GM12891 (cell line): ENCODE measurements at places on chromosomes 3 and 15.

DNA sequence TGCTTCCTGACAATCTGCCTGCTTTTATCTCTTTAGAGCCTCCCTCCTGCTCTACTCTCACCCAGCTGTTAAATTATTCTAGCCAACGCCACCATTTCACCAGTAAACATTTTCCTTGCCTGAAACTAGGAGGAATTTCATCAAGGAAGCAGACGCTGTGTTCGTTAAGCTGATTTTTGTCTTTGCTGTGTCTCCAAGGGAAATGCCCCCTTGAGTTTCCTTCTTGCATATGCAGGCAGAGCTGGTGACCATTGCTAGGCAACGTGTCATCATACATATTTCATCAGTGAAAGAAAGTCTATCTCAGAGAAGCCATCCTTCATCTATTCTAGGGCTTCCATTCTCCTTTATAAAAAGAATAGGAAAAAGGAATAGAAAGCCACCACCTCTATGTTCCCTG lies 87.0 kb upstream of the ST8SIA2 start:
- DNase-seq = no peak

GRCh38 chr3:136617198-136617597 lies 135.0 kb downstream of the STAG1 start:
- DNase-seq = no peak

DNA sequence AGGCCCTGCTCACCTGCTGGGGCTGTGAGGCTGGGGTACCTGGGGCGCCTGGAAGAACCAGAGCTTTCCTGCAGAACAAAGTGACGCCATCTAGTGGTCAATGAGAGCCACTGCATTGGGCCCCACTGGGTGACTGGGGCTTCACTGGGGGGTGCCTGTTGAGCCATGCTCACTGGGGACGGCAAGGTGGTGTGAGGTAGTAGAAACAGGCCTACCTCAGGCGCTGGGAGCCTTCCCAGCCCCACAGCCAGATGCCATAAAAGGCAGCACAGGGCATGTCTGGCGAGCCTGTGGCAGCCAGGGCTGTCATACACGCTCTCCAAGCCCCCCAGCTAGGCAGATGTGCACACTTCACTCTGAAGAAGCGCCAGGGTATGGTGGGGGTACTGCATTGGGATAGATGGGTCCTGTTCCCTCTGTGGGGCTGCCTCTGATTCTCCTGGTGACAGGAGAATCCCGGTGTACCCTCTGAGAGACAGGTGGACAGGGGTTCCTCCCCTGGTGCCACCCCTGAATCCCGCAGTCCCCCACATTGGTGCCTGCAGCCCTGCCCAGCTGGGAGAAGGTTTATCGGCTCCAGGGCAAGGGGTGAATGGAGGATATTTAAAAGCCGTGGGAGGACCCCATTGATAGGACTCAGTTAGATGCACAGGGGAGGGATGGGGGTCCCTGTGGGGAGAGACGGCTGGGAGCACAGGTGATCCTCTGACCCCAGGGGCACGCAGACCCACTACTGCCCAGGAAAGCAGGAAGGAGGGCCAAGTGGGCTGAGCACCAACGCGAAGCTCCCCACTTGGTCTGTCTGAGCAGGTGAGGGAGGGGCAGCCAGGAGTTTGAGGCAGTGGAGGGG lies 178.8 kb downstream of the NSMCE3 start:
- DNase-seq = peak; percentile 62

GRCh38 chr15:63059075-63059474 lies 16.5 kb downstream of the TPM1 start:
- no peak for DNase-seq

GRCh38 chr3:108346301-108347227 lies 50.2 kb downstream of the HHLA2 start:
- no peak for DNase-seq

DNA sequence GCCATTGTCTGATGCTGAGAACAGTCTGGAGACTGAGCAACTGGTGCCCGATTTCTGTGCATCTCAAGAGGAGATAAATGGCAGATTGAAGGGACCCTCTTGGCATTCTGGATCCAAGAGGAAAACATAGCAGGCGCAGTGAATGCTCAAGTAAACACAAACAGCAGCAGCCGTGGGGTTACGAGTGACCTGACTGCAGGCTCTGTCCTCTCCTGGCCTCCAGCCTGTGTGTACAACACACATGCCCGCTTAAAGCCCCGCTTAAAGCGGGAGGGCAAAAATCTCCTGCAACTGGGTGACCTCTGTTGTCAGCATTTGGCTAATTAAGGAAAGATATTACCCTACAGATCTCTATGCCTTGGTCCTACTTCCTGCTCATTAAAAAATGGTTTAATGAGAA lies 120.5 kb downstream of the GREM1 start:
- DNase-seq = no peak

DNA sequence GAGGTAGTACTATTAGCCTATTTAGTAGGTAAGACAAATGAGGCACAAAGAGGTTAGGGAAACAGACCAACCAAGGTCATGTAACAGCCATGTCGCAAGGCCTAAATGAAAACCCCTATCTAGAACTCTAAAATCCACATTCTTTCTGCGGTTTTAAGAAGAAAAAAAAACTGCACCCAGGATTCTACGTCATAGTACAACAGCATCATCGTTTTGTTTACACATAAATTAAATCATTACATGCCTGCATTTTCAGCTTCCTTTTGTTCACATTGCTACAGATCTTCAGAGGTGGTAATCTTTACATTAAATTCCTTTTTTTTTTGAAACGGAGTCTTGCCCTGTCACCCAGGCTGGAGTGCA lies 548 bp upstream of the PSMD6 start:
- DNase-seq = no peak

GRCh38 chr3:187944390-187945179 lies 199.3 kb upstream of the BCL6 start:
- no peak for DNase-seq

DNA sequence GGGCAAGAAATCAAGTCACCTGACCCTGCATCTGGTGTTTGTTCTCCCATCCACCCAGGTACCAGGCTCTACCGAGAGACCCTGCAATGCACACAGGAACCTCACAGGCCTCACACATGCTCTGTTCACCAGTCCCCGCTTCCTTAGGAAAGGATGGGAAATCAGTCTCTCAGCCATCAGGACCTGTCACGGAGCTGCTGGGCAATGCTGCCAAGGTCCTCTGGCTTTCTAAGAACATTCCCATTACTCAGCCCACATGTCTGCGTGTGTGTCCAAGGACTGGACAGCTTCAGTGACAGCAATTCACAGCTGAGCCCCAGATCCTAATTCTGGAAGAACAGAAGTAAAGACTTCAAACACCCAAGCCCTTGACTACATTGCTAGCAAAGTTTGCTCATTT lies 6.5 kb upstream of the SRGAP3 start:
- no peak for DNase-seq

DNA sequence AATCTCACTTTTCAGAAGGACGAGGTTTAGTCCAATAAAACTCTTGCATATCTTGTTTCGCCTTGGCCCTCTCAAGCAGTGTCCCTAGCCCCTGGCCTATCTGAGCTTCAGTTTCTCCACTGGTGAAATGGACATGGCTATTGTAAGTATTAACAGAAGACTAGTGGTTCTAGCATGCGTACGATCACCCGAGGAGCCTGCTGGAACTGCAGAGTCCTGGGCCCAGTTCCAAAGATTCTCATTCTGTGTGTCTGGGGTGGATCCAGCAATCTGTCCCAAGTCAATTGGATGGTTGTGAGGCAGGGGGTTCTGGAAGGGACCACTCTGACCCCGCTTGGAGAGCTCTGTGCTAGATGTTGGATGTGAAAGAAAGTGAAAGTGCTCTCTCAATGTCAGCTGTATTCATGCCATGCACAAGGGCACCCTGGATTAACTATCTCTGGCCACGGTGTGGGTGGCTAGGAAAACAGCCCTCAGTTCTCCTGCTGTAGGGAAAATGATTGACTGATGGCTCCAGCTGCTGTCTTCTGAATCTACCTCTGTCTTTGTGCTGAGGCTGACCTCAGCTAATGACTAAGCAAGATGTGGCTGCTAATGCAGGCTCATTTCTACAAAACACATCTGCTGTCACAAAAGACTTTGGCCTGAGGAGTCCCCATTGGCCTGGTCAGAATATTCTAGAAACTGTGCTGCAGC lies 1.9 kb upstream of the PLA1A start:
- no peak for DNase-seq

GRCh38 chr3:184553385-184553784 lies 8.2 kb upstream of the EPHB3 start:
- no peak for DNase-seq

DNA sequence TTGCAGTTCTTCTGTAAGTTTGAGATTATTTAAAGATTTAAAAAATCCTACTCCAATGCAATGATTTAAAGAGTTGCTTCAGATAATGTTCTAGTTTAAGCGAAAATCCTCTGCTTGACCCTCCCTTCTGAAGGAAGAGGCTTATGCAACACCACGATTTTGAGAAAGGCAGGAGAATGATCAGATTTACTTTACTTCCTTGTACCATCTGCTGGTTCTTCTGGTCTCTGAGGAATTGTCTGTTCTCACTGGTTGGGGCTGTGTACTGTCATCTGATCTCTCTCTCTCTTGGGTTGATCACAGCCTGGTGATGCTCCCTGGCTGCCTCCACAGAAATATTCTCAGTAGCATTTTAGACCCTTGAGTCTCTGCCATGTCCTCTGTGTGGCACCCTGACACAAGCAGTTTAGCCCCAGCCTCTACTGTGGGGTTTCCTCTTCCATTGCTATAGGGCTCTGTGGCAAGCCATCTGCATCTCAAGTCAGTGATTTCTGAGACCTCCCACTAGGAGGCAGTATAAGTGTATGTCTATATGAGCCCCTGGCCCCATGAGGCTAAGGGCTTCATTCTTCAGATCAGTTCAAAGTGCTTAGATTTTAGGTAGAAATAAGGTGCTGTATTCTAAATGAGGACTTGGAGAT lies 50.8 kb upstream of the PLAAT1 start:
- DNase-seq = peak; percentile 10

DNA sequence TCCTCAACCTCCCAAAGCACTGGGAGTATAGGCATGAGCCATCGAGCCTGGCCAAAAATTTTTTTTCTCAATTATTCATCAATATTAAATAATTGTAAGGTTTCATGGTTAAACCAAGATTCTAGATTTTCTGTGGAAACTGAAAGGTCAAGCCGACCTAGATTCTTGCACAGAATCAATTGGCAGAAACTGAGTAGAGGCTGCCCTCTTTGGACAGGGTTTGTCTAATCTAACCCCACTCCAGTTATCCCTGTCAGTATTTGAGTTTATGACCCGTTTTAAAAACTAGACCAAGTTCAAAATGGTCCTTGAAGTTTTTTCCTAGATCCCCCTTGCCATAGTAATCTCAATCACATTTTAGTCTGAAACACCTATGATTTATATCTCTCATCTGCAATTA lies 8.6 kb upstream of the ADAM10 start:
- DNase-seq = no peak

GRCh38 chr3:12401208-12401607 lies 83.1 kb upstream of the TSEN2 start:
- no peak for DNase-seq

DNA sequence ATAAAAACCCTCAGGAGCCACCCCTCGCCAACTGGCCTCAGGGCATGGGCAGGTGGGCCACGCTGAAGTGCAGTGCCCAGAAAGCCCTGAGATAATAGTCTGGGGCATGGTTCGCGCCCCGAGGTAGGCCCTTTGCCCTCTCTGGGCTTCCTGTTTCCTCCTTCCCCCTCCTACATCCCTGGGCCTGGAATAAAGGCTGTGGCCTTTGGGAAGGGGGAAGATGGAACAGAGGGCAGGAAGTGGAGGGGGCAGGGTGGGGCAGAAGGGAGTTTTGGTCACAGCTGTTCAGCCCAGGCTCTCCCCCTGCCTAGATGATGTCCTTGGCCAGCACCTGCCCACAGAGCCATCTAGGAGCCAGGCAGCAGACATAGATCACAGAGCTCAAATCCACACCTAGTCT lies 11.3 kb downstream of the CSRNP1 start:
- no peak for DNase-seq

- DNase-seq = no peak
Measured at GRCh38 chr3:123618768-123619484, 34.1 kb upstream of the HACD2 start.

- DNase-seq = no peak
Measured at GRCh38 chr3:4613366-4613765, 120.2 kb downstream of the ITPR1 start.

DNA sequence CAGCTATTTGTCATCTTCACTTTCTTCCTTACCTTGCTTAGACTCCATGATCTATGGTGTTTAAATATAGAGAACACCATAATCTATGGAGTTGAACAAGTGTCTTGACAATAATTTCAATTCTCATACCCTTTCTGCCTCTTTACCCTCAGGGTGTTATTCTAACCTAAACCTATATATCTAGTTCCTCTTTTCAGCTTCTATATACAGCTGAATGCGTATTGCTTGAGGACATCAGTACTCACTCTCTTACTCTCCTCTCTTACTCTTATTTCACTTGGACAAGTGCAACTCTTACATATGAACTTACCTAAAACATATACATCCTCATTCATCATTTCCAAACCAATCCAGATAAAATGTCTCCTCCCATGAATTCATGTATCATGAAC lies 187.1 kb downstream of the RAP2B start:
- no peak for DNase-seq

DNA sequence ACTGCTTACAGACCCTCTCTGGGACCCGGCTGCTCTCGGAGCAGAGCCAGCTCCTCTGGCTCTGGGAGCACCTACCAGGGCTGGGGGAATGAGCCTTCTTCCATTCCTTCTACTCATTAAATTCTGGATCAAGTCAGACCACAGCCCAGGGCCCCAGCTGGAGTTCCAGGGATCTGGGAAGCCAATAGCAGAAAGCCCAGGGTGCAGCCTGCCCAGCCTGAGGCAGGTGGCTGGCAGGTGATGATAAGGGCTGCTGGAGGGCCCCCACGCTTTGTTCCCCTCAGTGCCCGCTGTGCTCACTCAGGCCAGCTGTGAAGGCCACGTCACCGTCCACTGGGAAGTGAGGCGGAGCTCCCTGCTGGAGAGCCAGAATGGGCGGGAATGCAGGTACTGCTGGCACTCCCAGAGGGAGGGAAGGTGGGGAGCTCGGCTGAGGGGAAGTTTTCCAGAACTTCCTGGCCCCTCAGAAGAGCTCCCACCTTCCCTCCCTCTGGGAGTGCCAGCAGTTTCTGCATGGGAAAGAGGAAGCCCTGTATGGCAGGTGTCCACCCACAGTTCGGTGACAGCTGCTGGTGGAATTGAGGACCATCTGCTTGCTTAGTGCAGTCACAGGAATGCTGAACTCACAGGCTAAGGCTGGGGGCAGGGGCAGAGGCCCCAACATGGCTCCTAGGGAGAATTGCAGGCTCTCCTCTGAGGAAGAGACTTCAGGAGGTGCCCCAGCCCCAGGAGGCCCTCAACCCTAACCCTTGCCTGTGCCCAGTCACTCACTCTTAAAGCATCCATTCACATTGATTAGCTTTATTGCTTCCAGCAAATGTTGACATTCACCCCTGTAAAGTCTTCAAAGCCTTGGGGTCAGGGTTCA lies 12.6 kb upstream of the RTP3 start:
- DNase-seq = no peak

- no peak for DNase-seq
Measured at GRCh38 chr15:101239724-101240136, 12.1 kb downstream of the CHSY1 start.

DNA sequence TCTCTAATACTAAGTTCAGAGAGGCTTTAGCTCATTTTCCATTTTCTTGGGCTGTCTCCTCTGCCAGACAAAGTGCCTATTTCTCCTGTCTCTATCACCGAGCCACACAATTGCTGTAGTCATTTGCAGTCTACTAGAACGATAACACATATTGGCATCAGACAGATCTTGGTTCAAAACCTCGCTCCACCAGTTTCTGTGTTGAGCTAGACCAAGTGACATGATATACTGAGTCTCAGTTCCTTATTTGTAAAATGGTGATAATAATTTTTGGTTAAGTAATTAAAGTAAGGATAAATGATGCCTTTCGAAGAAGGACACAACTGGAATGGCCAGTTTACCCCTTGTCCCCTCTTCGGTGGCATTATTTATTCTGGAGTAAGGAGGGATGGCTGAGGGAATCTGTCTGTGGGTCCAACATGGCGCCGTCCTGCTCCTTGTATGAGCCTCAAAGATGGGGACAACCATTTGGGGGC lies 398 bp upstream of the RAB7A start:
- DNase-seq = no peak
